ENCODE measurements at places on chromosomes 12 and 14. TPM values are rescaled to one million over a fixed set of nuclear protein-coding genes. Genes with fewer than 3 reads are reported as not detected.

LRRIQ1 gene
- polyA plus RNA-seq, result 10.6 TPM

RD3L gene
- 0.25 TPM for polyA plus RNA-seq

GRCh38 chr12:46370380-46370734, 2.2 kb downstream of the SLC38A2 start:
- DNase-seq, result no peak

DNA sequence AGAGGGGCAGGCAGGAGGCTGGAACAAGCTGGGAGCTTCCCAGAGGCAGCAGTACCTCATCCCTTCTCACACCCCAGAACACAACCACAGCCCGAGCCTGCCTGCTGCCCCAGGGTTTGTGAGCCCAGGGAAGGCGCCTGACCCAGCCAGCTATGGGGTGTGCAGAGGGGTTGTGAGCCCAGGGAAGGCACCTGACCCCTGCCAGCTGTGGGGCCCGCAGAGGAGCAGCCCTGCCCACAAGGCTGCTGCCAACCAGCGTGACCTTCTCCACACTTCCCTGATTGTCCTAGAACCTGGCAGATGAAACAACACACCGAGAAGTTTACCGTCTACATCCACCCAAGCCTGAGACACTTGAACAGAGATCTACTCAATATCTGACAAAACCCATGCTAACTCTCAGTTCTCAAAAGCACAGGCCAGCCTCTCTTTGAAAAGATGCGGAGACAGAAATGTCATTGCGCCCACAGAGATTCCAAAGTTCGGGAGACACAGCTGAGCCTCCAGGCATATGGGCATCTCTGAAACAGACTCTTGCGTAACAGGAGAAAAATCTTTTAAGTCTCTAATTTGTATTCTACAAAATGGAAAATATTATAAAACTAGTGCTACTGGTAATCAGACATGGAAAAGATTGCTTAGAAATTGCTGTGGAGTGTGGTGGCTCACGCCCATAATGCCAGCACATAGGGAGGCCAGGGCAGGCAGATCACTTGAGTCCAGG, 47.3 kb downstream of the SFSWAP start:
- DNase-seq, result no peak

Measured in right lung (tissue), 10 donors.